ENCODE measurements at places on chromosomes 5 and 9.

GRCh38 chr5:169732841-169733240 is 95.8 kb downstream of the DOCK2 start:
- DNase-seq, result peak; percentile 18

- DNase-seq, result no peak
These were observed 156.6 kb downstream of the PIK3R1 start for GRCh38 chr5:68372161-68372560.

DNA sequence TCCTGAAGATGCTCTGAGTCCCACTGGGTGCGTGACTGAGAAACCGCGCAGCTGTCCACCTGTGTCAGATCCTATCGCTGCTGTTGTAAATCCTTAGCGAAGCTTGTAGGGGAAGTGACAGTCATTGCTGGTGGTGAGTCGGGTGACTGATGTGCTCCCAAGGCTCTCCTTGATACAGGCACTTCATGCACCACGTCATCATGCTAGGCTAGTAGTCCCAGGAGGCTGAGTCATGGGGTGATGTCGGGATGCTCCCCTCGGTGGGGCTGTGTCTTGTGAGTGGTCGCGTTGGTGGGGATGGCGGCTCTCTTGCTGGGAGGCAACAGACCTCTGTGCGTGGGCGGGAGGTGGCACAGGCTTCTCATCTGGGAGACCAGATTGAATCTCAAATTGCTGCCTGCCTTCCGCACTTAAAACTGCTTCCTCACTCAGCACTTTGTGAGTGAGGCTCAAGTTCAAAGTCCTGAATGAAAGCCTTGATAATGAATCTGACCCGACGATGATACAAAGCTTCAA is 84.7 kb downstream of the CSNK1A1 start:
- DNase-seq, result peak; percentile 86

GRCh38 chr5:33824516-33825195 is 67.1 kb downstream of the ADAMTS12 start:
- DNase-seq, result peak; percentile 5

DNA sequence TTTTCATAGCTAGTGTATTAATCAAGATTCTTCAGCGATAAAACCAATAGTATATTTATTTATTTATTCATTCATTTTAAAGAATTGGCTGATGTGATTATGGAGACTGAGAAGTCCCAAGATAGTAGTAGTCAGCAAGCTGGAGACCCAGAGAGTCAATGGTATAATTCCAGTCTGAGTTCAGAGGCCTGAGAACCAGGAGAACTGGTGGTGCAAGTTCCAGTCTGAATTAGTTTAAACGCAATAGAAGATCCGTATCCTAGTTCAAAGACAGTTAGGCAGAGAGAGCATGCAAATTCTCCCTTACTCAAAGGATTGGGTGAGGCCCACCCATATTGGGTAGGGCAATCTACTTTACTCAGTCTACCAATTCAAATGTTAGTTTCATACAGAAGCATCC is 364.2 kb upstream of the RPS23 start:
- DNase-seq, result no peak

GRCh38 chr9:99056186-99056585 is 48.7 kb upstream of the TGFBR1 start:
- no peak for DNase-seq

GRCh38 chr5:16913187-16914107 is 22.6 kb downstream of the MYO10 start:
- DNase-seq, result no peak

DNA sequence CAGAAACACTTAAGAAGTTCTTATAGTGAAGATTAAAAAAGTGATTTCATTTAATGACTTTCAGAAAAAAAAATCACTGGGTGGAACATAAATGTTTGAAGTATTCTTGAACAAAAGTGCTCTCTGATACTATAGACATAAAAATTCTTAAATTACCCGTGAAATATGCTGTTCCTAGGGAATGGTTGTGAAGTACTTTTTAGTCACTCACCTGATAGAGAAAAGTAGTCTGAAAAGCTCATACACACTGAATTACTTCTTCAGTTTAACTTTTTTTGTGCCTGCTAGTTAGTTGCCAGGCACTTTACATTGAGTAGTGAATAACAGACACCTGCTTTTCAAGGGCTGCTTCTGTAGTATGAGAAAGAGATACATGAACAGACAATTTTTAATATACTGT is 78.0 kb downstream of the SH3GL2 start:
- no peak for DNase-seq

GRCh38 chr5:158843305-158843704 is 256.4 kb downstream of the EBF1 start:
- no peak for DNase-seq

GRCh38 chr9:15416880-15417279 is 5.8 kb upstream of the SNAPC3 start:
- DNase-seq, result peak; percentile 51

- peak; percentile 12 for DNase-seq
These were observed 43.6 kb upstream of the RAD23B start for GRCh38 chr9:107239474-107239873.

GRCh38 chr5:9851458-9851857 is 221.3 kb upstream of the TAS2R1 start:
- no peak for DNase-seq

- DNase-seq, result no peak
These were observed 53.8 kb downstream of the SREK1 start for GRCh38 chr5:66197764-66198405.

DNA sequence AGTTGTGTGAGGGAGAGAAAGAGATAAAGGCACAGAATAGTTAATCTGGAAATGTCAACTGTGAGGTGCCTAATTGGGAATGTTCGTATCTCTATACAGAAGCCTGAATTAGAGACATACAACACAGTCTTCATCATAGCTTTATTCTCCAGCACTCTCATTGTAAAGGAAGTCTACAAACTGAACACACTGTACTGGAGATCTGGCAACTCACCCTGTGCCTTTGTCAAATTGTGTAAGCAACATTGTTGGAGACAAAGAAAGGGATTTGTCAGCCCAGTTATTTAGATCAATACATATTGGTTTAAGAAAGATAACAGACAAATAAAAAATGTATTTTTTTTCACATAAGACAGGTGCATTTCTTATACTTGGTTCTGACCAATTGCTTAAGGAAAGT is 832.9 kb upstream of the DMAC1 start:
- no peak for DNase-seq

GRCh38 chr5:91514400-91514799 is 131.3 kb upstream of the ARRDC3 start:
- no peak for DNase-seq

DNA sequence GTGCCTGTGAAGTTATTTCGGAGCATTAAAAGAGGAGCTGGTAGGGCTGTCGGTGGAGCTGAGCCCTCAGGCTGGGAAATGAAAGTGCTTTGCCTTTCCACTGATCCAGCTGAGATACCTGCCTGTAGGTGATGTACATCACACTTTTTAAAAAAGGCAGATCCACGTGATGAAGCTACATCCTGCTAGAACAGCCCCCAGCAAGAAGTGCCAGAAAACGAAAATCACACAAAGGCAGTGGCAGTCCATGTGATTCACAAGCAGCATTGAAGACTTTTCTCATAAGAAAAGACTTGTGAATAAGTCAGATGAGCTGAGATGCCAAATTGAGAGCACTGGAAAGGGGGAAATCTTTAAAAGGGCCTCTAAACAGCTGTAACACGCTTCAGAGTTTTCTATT is 765.1 kb downstream of the PTPRD start:
- DNase-seq, result no peak
